ENCODE measurements at places on chromosomes 11 and 22.
A peak's percentile ranks its signal among the peaks of the same experiment; 100 is the strongest.

DNA sequence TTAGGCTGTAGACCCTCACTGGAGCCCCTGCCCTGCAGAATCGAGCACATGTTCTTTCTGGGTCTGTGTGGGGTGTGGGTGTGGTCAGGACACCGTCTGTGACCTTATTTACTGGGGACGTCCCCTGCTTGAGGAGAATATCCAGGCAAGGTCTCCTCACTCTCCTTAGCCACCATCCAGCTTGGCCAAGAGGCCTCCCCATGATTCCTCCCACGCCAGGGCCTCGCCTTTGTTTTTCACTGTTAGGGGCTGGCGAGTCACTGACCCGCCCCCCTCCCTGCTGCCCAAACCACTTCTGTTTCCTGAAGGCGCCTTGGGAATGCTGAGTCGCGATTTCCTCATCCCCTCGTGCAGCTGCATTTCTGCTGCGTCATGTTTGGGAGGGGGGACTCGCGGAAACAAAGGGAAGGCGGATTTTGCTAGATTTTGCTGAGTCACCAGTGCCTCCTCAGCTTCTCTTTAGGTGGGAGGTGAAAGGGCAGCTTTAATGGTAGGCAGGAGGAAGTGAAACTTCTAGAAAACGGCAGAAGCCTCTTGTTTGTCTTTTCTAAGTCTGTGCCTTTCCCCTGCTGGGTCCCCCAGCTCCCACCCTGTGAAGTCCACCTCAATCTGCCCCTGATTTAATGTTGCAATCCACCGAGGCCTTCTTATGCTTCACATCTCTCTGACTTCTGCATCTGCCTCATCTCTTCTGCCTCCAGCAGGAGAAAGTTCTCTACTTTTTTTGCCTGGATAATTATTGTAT lies 4.0 kb upstream of the HMOX1 start:
- DNase-seq, result no peak

DNA sequence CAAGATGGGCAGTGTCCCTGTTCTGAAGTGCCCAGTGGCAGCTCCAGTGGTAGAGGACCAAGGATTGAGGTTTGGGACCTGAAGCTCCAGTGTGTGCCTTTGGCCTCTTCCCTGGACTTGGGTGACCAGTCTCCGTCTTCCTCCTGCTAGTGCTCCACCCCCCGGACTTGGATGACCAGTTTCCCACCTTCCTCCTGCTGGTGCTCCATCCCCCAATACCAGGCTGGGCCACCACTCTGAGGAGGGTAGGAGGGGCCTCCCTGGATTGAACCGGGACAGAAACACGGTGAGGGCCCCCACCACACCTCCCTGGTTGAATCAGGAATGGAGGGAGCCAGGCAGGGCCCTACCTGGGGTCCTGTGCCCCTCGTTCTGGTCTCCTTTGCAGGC lies 10.9 kb upstream of the NEAT1 start:
- DNase-seq, result no peak

GRCh38 chr11:95461858-95462257 lies 230.9 kb upstream of the SESN3 start:
- no peak for DNase-seq

DNA sequence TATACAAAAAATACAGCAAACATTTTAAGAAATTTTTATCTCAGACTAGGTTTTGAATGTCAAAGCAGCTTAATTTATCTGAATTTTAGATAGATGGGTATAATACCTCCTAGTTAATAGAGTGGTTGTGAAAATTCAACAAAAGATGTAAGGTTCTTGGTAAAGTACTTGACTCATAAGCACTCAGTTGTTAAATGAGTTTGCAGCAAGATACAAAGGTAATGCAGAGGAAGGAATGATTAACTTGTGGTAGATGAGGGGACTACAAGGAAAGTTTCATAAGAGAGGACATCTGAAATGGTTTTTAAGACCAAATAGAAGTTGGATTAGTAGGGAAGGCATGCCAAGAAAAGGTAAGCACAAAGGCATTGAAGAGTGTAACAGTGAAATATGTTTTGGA lies 37.4 kb downstream of the PPME1 start:
- no peak for DNase-seq

- DNase-seq, result no peak
Observed at GRCh38 chr11:11167806-11168205, 185.2 kb downstream of the CSNK2A3 start.

DNA sequence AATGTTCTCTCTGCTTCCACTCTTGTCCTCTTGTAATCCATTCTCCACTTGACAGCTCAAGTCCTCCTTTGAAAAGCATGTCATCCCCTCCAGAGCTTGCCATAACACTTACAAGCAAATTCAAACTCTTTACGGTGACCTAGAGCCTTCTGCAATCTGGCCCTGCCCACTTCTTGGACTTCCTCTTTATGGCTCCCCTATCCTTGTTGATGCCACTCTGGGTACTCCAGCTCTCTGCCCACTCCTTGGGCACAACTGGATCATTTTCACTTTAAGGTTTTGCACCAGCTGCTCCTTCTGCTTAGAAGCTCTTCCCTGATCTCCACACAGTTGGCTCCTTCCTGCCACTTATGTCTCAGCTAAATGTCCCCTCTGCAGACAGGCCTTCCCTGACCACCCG lies 217.9 kb downstream of the DSCAML1 start:
- no peak for DNase-seq

GRCh38 chr11:113994077-113994954 lies 19.4 kb downstream of the HTR3A start:
- DNase-seq, result peak; percentile 53

GRCh38 chr11:61890529-61891330 lies 615 bp downstream of the FADS3 start:
- no peak for DNase-seq

DNA sequence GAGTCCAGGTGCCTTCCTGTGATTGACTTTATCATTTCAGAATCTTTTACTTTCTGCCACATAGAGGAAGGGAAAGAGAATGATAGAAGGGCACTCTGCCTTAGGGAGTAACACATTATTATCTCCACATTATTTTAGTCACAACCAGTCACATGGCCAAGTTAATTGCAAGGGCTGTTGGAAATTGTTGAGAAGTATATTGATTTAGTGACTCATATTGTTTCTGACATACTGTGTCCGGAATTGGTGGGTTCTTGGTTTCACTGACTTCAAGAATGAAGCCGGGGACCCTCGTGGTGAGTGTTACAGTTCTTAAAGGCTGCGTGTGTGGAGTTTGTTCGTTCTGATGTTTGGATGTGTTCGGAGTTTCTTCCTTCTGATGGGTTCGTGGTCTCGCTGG lies 8.7 kb downstream of the OR51B4 start:
- no peak for DNase-seq

- DNase-seq, result peak; percentile 71
Observed at GRCh38 chr11:57800444-57801182, 39.0 kb downstream of the CTNND1 start.

DNA sequence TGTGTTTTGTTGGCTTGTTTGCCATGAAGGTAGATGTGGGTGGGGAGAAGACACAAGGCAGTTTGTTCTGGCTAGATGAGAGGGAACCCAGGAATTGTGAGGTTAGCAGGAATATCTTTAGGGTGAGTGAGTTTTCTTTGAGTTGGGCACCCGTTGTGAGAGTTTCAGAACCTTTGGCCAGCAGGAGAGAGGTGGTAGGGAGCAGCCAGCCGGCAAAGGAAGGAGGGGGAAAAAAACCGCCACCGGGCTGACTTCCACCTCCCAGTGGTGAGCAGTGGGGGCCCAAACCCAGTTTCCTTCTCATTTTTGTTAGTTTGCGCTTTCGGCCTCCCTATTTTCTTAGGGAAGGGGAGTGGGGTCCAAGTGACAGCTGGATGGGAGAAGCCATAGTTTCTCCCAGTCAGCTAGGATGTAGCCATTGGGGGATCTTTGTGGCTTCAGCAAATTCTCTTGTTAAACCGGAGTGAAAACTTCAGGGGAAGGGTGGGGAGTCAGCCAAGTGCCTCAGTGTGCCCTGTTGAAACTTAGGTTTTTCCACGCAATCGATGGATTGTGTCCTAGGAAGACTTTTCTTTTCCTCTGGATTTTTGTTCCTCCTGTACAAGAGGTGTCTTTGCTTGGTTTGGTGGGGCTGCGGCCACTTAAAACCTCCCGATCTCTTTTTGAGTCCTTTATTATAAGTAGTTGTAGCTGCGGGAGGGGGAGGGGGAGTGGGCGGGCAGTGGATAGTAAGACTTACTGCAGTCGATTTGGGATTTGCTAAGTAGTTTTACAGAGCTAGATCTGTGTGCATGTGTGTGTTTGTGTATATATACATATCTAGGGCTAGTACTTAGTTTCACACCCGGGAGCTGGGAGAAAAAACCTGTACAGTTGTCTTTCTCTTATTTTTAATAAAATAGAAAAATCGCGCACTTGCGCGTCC lies 1.1 kb upstream of the GCAT start:
- DNase-seq, result no peak

- DNase-seq, result no peak
Observed at GRCh38 chr11:87020336-87020735, 17.4 kb upstream of the TMEM135 start.

Measured in stimulated activated naive CD4-positive, alpha-beta T cell (primary cell).